ENCODE measurements at places on chromosomes 11 and 22. TPM values are rescaled to one million over a fixed set of nuclear protein-coding genes. Genes with fewer than 3 reads are reported as not detected.

- DNase-seq: no peak
Measured at GRCh38 chr11:121141066-121141465, 40.0 kb downstream of the TECTA start.

DNA sequence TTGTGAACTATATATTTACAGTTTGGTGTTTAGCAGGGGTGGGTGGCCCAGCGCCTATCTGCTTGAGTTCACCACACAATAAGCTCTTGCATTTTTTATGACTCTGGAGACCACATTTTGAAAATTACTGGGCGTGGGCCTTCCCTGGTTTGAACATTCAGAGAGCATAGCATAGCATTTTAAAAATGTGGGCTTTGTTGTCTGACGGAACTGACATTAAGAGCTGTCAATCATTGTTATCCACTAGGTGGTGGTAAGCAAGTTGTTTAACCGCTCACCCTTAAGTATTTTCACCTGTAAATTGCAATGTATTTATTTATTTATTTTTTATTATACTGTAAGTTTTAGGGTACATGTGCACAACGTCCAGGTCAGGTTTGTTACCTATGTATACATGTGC lies 1.0 kb downstream of the NLRP14 start:
- DNase-seq: no peak

DNA sequence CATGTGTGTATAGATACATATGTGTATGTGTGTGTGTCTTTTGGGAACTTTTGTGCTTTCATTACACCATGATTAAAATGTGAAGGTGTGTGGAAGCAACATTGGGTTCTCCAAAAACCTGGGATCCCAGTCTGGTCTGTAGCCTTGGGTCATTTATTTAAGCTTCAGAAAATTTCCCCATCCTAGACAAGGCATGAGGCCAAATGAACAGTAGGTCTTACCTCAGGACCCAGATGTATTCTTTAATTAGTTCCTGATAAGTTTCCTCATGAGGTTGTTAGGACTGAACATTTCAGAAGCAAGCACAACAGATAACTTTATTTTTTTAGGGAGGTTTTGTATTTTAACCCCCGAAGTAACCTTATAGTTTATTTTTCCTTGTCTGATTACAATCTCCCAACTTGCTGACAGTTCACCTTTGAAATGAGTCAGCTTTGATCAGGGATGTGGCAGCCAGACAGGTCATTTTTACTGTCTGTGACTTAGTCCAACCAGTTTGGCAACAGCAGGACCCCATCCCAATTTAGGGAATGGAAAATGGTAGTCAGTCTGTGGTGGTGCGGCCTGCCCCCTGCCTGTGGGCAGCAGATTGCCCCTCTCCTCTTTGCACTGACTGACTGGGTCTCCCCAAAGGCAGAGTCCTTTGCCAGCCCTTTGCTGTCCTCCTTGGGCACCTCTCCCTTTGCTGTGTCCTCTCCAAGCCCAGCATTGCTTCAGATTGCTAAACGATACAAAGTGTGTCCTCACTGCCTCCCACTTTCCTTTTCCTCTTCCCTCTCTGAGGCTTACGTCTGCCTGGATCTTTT lies 88.3 kb downstream of the NAV2 start:
- DNase-seq: no peak

DNA sequence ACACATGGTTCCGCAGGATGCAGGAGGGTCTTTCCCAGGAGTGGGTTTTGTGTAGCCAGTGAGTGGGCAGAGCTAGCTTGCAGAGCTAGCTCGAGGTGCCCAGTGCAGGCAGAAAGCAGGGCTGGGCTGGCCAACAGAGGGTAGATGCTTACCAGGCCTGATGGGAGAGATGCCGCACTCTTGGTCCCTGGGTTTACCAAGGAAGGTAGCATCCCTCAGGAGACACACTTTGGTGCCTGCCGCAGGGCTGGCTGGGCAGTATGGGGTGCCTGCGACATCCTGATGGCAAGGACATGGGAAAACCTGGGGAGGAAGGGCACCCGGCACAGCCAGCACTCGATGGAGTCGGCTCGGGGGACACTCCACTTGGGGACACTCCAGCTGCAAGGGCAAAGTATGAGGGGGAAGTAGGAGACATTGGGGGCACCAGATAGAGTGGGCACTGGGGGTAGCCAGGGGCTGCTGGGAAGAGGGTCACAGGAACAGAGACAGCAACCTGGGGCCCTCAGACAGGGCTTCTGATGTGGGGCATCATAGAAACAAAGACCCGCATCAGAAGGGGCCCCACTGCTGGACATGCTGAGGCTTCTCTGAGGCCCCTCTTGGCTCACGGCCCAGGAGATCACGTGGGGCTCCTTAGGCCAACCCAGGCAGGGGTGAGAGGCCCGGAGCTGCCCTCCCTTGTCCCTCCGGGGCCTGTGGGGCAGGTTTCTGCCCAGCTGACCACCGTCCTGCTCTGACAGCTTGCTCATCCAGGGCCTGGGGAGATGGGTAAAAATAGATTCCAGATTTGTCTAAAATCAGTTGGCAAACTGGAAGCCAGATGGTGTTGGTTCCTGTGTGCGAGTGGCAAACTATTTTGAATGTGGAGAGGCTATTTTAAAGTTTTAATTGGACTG lies 89.8 kb downstream of the MORC2 start:
- no peak for DNase-seq

The IL18BP gene
- polyA plus RNA-seq: 13.3 TPM

DNA sequence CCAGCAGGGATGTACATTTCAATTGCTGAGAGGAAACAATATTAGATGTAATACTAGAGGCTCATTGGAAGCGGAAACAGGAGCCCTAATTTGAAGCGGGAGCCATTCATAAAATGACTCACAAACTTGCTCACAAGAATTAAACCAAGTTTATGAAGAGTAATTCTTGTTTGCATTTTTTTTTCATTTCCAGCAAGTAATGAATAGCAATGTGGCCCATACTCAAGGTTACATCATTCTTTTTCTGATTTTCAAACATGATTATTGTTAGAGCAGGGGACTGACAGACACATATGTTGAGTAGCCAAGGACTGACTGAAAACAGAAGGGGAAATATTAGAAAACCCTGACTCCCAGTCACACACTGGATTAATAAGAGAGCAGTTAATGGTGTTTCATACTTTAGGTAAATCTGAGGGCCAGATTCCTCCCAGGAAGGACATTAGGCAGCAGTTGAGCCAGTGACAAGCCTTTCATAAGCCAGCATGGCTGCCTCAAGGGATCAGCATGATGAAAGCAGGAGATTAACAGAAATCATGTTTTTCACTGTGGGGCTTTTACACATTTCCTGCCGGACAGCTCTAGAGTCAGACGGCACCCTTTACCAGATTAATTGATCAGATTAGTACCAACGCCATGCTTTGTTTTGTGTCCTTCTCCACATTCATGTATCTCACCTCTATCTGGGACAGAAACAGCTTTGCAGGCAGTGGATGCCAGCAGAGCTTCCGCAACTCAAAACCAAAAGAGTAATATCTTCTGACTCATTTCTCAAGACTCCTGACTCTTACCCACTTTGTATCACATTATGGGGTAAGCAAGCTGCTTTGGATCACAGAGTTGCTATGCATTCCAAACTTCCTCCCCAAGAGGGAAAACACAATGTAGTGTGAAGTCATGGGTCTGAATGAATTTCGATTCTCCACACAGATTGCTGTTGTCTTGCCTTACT lies 831.6 kb downstream of the KCNA4 start:
- no peak for DNase-seq

DNA sequence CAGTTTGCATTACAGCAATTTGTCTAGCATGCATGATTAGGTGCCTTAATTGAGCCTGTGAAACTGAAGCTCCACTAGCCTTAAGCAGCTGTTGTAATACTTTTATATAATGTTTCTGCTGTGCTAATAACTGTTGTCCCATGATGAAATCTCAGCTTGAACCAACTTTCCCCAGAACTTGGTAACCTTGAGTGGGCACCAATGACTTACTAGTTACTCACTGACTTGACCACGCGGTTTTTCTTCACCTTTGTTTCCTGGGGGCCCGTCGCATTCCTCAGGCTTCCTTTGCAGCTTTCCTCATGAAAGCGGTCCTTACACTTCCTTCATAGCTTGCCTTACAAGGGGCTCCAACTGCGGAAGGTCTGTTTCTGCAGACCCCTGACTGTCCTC lies 11.2 kb upstream of the GLYATL1 start:
- DNase-seq: no peak

Data from right lung (tissue), 10 donors.